ENCODE measurements at places on chromosomes 4 and X.

DNA sequence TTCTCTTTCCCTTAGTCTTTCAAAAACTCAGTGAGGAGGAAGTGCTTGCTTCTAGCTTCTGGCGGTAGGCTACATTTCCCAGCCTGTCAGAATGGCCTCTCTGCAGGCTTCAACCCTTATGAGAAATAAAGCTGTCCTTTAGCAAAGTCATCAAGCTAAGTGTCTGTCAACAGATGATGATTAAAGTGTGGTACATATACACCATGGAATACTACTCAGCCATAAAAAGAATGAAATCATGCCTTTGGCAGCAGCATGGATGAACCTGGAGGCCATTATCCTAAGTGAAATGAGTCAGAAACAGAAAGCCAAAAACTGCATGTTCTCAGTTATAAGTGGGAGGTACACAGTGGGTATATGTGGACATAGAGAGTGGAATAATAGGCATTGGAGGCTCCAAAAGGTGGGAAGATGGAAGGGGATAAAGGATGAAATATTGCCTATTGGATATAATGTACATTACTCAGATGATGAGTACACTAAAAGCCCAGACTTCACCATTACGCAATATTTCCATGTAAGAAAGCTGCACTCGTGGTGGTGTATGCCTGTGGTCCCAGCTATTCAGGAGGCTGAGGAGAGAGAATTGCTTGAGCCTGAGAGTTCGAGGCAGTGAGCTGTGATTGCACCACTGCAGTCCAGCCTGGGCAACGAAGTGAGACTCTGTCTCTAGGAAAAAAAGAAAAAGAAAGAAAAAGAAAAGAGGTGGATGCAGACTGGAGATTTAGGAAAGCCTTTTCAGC lies 7.9 kb downstream of the TRIM2 start:
- no peak for DNase-seq

- DNase-seq, result no peak
These were observed 23.0 kb downstream of the GRXCR1 start for GRCh38 chr4:42915484-42915883.

DNA sequence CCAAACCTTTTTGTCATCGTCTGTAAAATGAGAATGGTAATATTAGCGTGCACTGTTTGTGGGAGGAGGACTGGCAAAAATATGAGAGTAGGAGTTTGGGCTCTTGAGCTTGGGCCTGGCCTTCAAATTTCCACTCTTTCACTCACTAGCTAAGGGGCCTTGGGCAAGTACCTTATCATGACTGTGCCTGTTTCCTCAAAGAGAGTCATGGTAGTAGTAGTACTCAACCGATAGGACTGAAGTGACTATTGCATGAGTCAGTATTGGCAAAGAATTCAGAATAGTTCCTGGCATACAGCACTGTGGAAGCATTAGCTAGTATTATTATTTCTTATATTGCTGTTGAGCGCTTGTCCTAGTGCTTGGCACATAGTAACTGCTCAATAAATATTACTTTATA lies 16.0 kb upstream of the RBM3 start:
- DNase-seq, result no peak

- DNase-seq, result no peak
These were observed 333.3 kb downstream of the ANK2 start for GRCh38 chr4:113382704-113383103.

GRCh38 chr4:518569-519083 lies 19.6 kb downstream of the PIGG start:
- no peak for DNase-seq

- no peak for DNase-seq
These were observed 31.5 kb downstream of the SLC9A7 start for GRCh38 chrX:46727441-46727840.

- DNase-seq, result no peak
These were observed 14.3 kb downstream of the ABLIM2 start for GRCh38 chr4:8144359-8144758.

DNA sequence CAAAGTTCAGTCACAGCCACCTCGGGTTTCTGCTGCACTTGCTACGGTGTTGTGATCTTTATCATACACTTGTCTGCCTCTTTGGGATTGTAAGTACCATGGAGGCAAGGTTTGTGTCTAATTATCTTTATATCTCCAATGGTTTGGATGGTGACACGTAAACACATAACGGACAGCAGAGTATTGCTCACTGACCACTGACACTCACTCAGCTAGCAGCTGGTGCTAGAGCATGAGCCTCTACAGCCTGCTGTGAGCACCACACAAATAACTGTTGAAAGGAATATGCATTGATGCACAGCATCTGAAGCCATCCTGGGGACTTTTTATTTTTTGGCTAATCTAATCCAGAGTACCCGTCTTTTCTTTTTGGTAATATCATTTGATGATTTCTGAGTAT lies 156.0 kb downstream of the DCLK2 start:
- no peak for DNase-seq

GRCh38 chr4:109989044-109989443 lies 76.4 kb downstream of the EGF start:
- no peak for DNase-seq

DNA sequence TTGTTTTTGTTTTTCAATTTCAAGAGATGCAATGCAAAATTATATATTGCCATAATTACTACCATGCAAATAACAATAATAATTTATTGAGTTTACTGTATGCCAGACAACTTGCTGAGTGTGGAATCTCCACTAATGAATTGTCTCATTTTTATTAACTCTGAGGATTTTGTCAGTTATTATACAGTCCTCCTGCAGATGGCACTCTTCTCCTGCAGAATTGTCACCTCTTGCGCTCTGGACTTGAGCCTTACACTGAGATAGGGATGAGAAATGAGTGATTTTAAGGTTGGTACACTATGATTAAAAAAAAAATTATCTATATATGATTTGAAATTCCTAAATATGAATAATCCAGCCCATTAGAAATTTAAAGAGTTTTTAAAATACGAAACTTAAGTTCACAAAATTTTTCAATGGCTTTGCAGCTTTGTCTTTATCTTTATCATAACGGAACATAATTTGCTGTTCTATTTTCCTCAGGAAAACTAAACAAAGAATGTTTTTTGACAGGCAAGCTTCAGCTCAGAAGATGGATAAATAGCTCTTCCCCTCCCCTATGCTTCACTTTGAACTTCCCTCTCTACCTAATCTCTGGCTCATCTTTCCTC lies 12.7 kb upstream of the PAQR3 start:
- peak; percentile 61 for DNase-seq

DNA sequence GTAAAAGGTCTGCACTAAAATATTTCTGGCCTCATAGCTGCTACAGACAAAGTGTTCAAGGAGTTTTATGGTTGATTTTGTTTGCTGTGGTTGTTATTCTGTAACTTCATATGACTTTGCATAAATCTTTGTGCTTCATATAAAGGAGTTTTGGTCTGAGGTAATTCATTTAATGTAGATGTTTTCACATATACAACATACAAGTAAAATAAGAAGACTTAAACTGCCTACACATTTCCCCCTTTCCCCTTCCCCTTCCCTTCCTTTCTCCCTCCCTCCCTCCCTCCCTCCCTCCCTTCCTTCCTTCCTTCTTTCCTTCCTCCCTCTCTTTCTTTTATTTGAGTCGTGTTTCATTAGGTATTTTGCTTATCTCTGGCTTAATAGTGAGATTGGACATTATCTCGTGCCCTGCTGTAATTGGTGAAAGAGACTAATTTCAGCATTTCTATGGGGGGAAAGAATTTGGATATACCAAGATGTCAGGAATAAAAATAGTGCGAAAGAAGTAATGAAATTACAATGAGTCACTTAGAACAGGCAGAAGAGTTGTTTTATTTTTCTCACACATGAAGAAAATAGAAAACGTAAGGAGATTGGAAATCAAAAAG lies 144.9 kb upstream of the MAD2L1 start:
- no peak for DNase-seq

DNA sequence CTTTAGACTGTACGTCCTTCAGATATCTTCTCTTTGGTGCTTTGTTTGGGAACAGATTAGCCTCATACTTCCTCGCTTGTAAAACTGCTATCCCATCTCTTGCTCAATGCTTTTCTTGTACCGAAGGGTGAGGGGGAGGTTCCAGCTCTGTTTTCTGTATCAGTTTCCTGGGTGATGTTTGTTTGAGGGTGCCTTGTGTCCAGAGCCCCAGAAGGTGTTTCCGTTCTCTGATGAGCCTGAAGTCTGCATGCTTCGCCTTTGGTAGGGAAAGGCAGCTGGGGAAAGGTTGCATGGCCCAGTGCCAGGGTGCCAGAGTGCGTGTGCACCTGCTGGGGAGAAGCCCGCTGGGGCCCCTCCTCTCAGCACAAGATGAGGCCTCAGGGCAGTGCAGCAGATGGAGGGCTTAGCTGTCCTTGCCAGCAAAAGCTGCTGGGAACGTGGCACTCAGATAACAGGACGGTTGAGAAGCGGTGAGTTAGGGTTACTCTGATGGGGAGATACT lies 73.7 kb downstream of the TBL1X start:
- peak; percentile 35 for DNase-seq

- no peak for DNase-seq
These were observed 118.4 kb downstream of the COL25A1 start for GRCh38 chr4:109183931-109184490.

DNA sequence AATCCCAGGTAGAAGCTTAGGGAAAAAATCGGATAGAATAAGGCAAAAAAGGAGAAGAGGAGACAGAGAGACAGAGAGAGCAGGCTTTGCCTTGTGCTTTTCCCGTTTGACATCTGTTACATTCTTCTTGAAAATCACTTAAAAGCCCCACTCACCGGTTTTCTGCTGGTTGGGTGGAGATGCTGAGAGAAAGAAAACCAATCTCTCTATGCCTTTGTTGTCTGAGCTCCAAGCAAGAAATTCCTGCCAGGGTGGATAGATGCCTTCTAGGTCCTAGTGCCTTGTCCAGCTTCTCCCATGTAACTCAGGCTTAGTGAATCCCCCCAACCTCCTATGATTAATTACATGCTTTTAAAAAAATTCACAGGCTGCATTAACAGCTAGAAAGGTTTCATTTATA lies at the start of gene DCX:
Gene DCX, minus strand, starts transcription at position 210 of the 400 bp plus-strand sequence. CDS start 1,794 bp downstream, outside the sequence.
- peak; percentile 44 for DNase-seq

GRCh38 chr4:86032476-86033022 lies 327.3 kb downstream of the MAPK10 start:
- DNase-seq, result no peak

DNA sequence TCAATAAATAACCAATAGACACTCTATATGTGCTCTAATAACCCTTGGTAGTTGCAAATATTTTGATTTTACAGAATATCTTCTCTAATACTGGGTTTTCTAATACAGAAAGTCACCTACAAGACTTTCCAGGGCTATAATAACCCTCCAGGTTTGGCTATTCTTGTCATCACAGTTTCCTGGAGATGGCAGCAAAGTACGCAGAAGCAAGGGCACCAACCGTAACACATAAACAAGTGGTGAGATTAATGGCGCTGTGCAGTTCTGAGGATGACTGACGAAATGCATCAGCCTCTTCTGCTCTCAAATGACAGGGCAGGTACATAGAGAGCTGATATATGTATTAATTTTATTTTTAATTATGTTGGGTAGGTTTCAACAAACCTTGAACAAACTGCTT lies 122.4 kb downstream of the C4orf33 start:
- DNase-seq, result no peak

DNA sequence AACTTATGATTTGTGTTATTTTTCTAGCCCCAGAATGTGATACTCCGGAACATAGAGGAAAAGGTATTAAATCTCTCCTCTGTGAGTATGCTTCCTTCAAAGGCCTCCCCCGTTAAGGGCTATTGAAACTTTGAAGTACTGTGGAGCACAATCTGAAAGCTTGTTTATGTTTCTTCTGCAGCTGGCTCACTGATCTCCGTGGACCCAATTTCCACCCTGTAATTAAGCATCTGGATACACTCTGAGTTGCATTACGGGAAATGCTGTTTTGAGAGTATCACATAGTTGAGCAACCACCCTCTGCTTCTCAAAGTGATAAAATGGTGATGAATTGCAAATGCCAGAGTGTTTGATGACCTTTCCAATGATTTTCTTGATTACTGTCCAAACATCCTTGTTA lies 296.8 kb upstream of the PABPC5 start:
- no peak for DNase-seq

- no peak for DNase-seq
These were observed 82.8 kb downstream of the CHIC2 start for GRCh38 chr4:53981567-53981966.
